ENCODE measurements at places on chromosomes 2 and 18.
A peak's percentile ranks its signal among the peaks of the same experiment; 100 is the strongest.

- DNase-seq, result no peak
These were observed 111.5 kb upstream of the SULT1C3 start for GRCh38 chr2:108128249-108128648.

GRCh38 chr2:127591221-127591923, 54.6 kb upstream of the GPR17 start:
- DNase-seq, result peak; percentile 32

GRCh38 chr18:24479371-24479770, 18.9 kb downstream of the HRH4 start:
- no peak for DNase-seq

DNA sequence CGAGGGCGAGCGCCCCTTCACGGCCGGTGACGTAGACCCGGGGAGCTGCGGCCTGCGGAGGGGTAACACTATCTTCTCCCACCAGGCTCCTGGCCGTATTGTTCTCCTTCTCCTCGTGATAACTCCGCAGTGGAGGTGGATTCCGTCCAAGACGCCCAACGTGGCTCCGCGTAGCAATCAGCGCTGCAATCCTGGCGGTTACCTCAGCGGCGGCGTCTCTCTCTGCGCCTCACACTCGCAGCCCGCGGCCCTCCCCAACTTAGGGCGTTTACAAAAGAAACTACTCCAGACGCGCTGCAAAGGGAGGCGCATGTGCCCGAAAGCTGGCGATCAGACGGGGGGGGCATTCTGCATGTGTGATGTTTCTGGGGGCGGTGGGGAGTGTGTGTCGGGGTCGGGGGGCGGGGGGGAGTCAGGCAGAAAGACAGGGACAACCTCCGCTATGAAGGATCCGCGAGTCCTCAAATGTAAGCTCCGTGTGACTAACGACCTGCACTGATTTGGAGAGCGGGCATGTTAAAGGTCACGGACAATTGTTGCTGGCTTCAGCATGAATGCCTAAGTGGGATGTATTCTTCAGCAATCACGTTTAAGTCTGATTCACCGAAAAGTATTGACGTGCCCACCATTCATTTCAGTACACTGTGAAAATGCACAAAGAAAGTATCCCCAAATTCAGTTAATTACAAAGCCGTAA, 1.3 kb upstream of the ZNF516 start:
- no peak for DNase-seq

GRCh38 chr2:152099367-152100050, 665 bp upstream of the CACNB4 start:
- DNase-seq, result no peak

- peak; percentile 10 for DNase-seq
These were observed 41.2 kb downstream of the PCARE start for GRCh38 chr2:29033172-29033571.

DNA sequence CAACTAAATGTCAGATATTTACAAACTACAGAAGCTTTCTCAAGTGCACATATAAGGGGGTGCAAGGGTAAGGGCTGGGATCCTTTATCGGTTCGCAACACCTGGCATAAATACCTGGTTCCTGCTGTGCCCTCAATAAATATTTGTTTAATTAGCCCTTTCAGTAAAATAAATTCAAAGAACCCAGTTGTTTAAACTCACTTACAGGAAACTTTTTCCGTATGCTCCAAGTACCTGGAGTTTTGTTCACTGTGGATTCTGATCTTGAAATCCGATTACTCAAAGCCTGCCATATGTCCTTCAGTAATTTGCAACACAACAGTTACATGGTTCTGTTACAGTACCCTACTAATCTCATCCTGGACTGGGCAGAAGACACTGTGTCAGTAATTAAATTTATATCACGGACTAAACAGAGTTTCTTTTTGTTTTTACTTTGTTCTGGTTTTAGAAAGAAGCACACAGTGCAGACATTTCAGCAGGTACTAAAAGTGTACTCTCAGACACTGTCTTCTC, 36.9 kb downstream of the TBC1D8 start:
- DNase-seq, result no peak

- no peak for DNase-seq
These were observed 73.7 kb upstream of the DNAJC10 start for GRCh38 chr2:182642328-182642727.

DNA sequence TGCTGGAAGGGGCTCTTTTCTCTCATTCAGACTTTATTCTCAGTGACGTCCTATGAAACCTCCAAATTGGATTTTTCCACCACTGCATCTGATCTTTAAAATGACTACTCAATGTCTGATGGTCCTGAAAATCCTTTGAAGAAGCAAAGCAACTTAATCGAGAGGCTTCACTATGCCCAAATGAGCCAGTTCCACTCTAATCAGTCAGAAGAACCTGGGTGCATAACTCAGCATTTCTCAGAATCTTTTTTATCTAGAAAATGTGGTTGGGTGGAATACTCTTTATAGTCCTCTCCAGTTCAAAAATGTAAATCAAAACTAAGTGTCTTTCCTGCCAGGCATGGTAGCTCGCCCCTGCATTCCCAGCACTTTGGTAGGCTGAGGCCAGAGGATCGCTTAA, 60.7 kb downstream of the PRELID3A start:
- no peak for DNase-seq

GRCh38 chr2:181575024-181575649, 81.8 kb downstream of the CERKL start:
- DNase-seq, result no peak

DNA sequence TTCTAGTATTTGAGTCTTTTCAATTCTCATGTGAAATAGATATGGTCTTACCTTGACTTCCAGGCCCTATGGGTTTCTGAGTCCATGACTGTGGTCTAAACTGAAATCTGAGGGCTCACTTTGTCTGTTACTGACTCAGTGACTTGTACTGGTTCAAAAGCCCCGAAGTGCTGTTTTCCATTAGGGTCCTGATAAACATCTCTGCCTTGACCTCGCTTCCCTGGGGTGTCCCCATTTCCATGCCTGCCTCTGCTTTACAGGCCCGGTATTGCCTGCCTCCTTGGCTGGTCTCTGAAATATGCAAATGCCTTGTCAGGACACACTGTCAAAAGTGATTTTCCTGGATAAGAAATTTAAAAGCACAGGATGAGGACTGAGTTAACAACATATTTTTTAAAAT, 538.8 kb downstream of the SOCS6 start:
- DNase-seq, result no peak

DNA sequence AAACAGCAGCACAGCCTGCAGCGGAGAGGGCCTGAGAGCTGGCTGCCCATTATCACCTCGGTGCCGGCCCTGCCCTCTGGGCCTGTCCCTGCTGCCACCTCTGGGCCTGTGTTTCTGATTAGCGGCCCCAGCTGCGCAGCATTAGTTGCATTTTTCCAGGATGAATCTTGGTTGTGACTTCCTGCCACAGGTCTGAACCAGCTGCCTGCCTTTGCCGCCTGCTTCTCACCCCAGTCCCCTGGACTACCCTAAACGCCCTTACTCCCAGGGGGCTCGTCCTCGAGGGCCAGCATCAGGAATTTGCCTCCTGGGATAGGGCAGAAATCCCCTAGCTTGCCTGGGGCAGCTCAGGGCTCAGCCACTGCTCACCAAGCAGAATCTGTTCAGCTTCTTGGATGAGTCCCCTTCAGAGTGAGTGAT, 342.8 kb downstream of the DYSF start:
- DNase-seq, result no peak

GRCh38 chr2:42128721-42129486, 40.2 kb upstream of the EML4 start:
- DNase-seq, result no peak

DNA sequence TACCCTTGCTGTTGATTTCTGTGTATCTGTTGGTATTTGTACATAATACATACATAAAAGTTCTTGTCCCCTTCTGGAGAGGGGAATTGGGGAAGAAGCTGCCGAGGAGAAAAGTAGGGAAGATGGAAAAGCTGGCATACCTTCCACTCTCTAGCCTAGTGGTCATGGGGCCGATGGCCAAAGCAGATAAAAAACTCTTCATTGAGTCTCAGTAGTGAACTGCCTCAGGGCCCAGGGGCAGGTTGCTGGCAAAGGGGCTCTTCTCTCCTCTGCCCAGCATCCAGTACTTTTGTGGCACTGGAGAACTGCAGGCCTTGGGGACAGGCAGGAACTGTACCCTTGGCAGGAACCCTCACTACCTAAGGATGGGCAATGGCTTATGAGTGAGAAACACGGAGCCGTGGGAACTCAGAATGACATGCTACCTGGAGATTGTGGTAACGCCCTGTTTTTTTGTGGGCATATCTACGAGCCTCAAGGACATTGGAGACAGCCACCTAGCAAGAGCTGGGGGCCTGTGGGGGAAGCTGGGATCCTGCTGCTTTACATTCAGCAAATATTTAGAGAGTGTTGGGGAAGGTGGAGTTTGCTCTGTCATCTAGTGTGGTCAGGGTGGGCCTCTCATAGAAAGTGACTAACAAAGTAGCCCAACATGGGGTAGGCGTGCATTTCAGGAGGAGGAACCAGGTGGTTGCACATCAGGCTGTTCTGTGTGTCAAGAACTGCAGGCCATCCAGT, 22.6 kb upstream of the ITGB6 start:
- DNase-seq, result no peak

- no peak for DNase-seq
These were observed 455.9 kb downstream of the CNTNAP5 start for GRCh38 chr2:124480958-124481357.

DNA sequence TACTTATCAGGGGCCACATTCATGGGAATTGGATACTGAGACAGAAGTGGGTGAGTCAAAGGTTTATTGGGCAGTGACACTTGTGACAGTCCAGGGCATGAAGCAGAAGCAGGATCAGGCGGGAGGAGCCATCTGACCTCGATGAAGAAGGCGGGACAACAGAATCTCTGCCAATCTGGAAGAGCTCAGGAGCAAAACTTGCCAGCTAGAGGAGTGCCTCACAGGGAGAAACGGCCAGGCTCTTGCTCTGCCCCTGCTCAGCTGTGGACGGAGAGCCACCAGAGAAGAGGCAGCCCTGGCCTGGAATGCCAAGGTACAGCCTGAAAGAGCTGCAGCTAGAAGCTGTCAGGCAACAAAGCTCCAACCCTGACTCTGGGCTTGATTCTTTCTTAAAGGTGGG, 16.9 kb downstream of the DAW1 start:
- DNase-seq, result no peak

GRCh38 chr2:147255812-147256211, 589.0 kb upstream of the ACVR2A start:
- no peak for DNase-seq

- DNase-seq, result peak; percentile 50
These were observed 3.9 kb downstream of the KCNK3 start for GRCh38 chr2:26696351-26696816.

GRCh38 chr18:62330650-62331049, 5.5 kb downstream of the TNFRSF11A start:
- DNase-seq, result no peak

- peak; percentile 94 for DNase-seq
These were observed 72.4 kb upstream of the YWHAQ start for GRCh38 chr2:9703085-9703678.

GRCh38 chr2:107313316-107313715, 427.3 kb upstream of the ST6GAL2 start:
- DNase-seq, result no peak

DNA sequence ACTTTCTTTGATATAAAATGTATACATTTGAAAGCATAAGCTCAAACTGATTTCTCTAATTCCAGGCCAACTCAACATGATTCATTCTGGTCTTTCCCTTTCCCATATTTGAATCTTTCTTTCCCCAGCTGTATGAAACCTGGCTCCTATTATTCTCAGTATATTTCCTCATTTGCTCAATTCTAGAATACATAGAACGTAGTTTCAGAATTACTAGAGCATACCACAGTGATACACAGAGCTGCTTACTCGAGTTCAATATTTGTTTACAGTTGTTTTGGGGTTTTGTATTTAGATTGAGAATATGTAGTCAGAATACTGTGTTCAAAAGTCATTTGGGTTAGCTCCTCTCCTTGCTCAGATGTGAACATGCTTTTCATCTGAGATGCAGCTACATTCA, 43.0 kb downstream of the TNFRSF11A start:
- no peak for DNase-seq

GRCh38 chr18:37334631-37335408, 230.8 kb downstream of the CELF4 start:
- DNase-seq, result peak; percentile 35

DNA sequence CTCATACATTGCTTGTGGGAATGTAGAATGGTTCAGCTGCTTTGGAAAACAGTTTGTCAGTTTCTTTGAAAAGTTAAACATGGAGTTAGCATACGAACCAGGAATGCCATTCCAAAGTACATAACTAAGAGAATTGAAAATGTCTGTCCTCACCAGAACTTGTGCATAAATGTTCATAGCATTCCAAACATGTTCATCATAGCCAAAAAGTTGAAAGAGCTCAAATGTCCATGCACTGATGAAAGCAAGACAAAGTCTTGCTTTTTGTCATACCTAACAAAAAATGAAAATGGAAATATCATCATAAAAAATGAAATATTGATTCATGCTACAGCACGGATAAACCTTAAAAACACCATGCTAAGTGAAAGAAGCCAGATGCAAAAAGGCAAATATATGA, 408.8 kb upstream of the UBE2E3 start:
- DNase-seq, result peak; percentile 19

GRCh38 chr2:10190737-10191532, 68.4 kb downstream of the RRM2 start:
- DNase-seq, result no peak

GRCh38 chr2:38690499-38691420, 24.8 kb downstream of the GALM start:
- DNase-seq, result peak; percentile 76

- no peak for DNase-seq
These were observed 91.7 kb downstream of the RBMS1 start for GRCh38 chr2:160401895-160402294.

GRCh38 chr2:187055463-187055862, 206.5 kb upstream of the ZSWIM2 start:
- DNase-seq, result no peak

DNA sequence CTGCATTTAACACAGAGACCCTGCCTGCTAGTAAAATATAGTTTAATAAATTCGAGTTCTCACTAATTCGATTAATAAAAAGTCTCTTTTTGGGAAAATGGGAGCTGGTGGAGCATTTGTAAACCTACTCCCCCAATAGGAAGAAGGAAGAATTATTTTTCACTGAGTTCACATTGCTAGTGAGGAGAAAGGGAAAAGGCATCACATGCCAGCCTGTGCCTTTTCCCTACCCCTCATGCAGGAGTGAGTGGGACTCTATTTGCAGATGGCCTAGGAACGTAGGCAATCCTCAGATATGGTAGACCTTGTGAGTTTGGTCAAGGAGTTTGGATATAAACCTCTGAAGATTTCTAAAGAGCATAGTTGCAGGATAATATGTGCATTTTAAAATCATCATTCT, 218.4 kb upstream of the TRIB2 start:
- no peak for DNase-seq

GRCh38 chr2:99982744-99983143, 159.6 kb downstream of the AFF3 start:
- DNase-seq, result no peak

GRCh38 chr2:1569879-1570450, 156.7 kb downstream of the TPO start:
- DNase-seq, result no peak

DNA sequence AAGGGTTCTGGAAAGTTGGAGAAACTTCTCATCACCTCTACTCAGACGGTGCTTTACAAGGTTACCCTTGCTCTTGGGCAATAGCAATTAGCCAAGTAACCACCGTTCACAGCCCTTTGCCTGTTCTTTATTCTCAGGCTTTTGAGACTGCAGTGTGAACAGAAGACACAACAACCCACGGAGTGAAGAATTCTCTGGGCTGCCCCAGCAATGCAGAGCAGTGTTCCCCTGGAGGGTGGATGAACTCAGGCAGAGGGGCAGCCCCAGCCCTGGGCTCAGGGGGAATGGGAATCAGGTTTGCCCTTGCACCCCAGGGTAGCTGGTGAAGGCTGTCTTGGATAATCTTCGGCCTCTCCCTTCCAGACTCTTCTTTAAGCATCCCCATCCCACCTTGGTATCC, 69.1 kb downstream of the MCFD2 start:
- DNase-seq, result no peak

Data from GM04504 (cell line).